OCI-M1 (cell line): ENCODE measurements at places on chromosomes 12 and 14.
A peak's percentile ranks its signal among the peaks of the same experiment; 100 is the strongest.

DNA sequence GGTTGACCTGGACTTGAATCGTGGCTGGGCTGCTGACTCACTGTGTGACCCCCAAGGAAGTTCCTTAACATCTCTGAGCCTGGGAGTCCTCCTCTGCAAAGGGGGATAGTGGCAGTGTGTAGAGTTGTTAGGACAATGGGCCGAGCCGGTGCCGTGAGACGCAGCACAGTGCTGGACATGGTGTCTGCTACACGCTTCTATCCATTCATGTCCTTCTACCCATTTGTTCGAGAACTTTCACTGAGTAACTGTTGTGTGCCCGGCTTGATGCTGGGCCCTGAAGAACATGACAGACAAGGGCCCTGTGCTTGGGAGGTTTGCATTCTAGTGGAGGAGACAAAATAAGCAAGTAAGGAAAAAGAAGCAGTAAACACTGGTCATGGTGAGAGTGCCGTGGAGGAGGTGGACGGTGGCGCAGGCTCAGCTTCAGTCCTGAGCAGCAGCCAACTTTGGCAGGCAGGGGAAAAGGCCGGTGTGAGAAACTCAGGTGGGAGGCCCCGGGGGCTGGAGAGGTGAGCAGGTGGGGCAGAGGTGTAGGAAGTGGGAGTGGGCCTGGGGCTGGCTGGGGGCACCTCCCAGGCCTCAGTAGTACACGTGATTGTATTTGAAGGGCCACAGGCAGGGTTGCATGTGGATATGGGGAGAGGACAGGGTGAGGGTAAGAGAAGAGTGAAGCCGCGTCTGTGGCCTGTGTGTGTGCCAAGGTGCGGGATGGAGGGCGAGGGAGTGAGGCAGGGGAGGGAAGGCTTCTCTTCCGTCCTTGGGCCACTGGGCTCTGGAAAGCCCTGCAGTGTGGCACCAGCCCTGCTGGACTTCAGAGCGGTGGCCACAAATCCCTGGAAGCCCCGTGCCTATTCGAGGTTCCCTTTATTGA lies 13.8 kb downstream of the VASH1 start:
- DNase-seq = no peak

DNA sequence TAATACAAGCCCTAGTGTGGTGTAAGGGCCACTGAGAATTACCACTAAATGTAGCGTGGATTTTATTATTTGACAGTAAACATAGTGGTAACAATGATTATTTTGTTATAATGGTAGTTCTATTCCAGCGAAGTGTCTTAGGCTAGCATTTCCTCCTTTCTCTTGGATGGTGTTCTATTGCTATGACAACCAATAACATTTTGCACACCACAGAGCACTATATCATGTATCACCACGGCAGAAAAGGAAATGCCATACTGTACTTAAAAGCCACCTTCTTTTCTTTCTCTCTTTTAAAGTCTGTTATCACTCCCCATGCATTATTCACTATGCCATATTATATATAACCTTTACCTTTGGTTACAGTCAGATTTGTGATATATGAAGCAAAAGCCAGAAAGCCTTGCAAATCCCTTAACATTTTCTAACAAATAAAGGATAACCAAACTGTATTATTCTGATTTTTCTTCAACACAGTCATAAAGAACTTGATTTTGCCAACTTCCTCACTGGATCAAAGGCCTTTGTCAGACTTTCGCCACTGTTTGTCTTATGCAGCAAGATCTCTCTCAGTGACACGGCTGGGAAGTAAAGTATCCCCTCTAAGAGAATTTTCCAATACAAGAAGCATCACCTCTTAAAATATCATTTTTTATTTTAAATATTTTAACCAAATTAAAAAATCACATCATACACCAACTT lies 195.8 kb downstream of the FOXN3 start:
- DNase-seq = no peak

GRCh38 chr14:73491256-73492042 lies 716 bp downstream of the RIOX1 start:
- peak; percentile 39 for DNase-seq

GRCh38 chr12:54932691-54933090 lies 51.9 kb downstream of the TESPA1 start:
- DNase-seq = peak; percentile 68

GRCh38 chr14:84087986-84088531 lies 1441.9 kb upstream of the FLRT2 start:
- DNase-seq = no peak

GRCh38 chr12:70576341-70577282 lies 60.6 kb downstream of the PTPRB start:
- DNase-seq = peak; percentile 81

GRCh38 chr12:21413369-21414277 lies 23.8 kb upstream of the PYROXD1 start:
- no peak for DNase-seq

DNA sequence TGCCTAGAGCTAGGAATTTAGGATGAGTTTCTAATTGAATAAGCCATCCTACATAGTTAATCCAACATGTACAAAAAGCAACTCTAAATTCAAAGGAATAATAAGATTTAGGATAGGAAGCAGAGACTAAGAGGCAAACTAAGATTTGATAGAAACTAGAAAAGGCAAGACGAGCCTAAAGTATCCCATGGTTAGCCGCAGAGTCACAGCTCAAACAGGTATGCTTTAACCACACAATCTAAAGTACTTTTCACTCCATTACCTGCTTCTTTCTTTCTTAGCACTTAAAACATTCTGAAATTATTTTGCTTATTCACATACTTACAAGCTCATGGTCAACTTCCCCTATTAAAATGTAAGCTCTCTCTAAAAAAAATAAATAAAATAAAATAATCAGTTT lies 51.8 kb downstream of the OTOGL start:
- no peak for DNase-seq

- DNase-seq = no peak
Measured at GRCh38 chr14:50085570-50086320, 30.6 kb downstream of the VCPKMT start.

GRCh38 chr12:79687711-79688260 lies 3.0 kb downstream of the PAWR start:
- no peak for DNase-seq

GRCh38 chr14:97027256-97027999 lies 230.2 kb downstream of the VRK1 start:
- DNase-seq = no peak

DNA sequence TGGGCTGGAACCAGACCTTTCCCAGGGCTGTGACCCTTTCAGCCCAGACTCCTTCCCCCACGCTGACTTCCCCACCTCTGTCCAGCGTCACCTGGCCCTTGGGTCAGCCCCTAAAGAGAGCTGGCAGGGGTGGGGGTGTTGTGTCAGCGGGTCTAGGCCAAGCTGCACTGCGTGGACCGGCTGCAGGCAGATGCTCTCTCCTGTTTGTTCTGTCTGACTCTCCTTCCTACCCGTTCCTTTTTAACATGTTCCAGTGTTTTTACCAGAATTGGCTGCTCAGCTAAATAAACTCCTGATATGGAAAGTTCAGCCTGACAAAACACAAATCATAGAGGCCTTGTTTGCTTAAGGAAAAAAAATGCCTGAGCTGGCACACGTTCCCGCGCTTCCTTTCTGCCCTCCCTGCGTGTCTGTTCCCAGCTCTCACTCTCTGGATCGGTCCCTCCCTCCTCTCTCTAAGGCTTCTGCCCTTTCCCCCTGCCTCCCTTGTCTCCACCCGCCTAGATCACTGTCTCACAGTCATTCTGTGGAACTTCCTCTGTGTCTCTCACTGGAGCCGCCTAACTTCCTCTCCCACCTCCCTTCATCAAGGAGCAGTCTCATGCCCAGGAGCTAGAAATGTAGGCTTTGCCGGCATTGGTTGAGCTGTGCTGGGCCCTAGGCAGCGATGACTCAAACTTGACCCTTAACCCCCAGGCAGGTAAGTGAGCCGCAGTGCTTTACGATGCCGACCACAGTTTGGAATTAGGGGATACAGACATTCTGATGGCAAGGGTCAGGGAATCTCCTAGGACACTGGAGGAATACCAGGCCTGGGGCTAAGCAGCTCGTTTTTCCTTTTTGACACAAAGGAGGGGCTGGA lies 15.5 kb upstream of the MLXIP start:
- peak; percentile 87 for DNase-seq

DNA sequence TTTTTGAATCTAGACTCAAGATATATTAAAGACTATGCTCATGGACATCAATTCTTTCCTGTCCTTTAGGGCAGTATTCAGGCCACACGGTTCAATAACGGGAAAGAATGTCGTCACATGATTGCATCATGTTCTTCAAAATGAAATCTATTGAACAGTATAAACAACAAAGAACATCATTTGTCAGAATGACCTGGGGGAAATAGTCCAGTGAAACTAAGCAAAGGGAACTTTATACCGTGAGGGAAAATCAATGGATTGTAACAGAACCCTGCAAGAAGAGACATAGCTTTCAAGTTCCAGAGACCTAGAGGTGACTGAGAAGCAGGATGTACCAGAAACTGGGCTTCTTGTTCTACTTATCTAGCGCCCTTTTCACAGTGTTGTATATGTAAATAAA lies 32.7 kb downstream of the FLRT2 start:
- DNase-seq = no peak

DNA sequence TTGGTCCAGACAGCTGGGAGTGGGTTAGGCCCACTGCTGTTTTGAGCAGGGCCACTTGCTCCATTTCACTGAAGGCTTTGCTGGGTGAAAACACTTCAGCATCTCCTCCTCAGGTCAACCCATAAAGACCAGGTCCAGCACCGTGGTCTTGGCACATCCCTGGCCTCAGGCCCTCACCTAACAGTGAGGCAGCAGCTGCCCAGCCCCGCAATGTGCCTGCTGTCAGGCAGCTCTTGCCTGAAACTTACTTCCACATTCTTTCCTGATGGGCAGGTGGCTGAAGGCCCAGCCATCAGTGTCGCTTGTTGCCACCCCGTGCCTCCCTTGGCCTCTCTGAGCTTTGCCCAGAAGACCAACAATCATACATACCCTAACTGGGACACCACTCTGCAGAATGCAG lies 54.4 kb downstream of the ANAPC7 start:
- no peak for DNase-seq

DNA sequence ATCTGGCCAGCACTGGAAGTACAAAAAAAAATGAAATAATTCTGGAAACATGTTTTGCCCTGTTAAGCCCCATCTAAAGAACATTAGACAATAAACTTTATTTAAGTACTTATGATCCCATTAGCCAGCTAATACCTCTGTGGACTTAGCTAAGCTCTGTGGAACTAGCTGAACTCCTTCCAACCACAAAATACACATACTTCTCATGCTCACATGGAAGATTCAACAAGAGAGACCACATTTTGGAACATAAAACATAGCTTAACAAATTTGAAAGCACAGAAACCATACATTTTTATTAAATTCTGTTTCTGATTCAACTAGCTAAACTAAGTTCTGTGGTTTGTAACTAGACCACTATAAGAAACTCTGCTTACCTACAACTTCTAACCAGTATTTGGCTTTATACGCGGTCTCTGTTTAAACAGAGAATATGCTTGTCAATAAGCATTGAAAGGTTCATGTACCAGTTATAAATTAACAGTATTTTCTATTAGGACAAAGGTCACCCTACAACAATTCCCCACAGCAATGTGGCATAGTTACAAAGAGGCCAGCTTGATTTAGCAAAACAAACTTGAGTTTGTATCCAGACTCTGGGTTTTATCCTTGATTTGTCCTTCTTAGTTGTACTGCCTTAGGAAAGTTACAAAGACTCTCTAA lies 300.1 kb downstream of the C12orf50 start:
- no peak for DNase-seq

- DNase-seq = peak; percentile 39
Measured at GRCh38 chr12:64730588-64730969, 28.6 kb downstream of the GNS start.

DNA sequence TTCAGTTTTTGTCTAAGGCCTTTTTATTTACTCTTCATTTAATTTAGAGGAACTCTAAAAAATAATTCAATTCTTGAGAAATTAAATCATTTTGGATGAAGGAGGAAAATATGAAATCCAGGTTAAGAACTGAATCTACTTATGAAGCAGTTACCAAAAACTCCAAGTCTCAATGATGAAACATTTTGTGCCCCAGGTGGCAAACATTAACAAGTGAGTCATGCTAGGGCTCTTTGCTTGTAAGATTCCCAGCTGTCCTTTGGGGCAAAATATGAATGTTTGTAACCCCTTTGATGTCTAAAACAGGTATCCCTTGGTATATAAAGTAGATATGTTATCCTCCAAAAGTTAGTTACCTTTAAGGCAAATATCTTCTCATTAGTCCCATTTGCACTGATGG lies 202.4 kb downstream of the NEDD1 start:
- DNase-seq = no peak

DNA sequence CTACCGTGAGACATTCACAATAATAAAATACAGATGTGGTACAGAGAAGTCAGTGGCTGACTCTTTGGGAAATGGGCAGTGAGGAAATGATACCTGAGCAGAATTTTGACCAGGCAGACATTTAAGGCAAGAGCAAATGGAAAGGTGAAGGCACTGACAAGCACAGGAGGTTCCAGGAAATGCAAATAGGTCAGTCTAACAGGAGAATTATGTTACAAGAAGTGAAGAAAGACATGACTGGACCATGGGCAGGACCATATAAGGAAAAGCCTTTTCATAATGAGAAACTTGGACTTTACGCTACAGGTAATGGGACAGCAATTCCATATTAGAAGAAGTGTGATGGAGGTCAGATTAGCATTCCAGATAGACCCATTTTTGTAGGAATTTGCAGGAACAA lies 338.9 kb downstream of the PDZRN4 start:
- peak; percentile 76 for DNase-seq

GRCh38 chr14:74500417-74501134 lies 7.0 kb downstream of the ISCA2 start:
- no peak for DNase-seq

- no peak for DNase-seq
Measured at GRCh38 chr14:94291159-94291905, 1.7 kb downstream of the SERPINA10 start.

- DNase-seq = no peak
Measured at GRCh38 chr12:11967376-11968047, 103.2 kb upstream of the BCL2L14 start.

DNA sequence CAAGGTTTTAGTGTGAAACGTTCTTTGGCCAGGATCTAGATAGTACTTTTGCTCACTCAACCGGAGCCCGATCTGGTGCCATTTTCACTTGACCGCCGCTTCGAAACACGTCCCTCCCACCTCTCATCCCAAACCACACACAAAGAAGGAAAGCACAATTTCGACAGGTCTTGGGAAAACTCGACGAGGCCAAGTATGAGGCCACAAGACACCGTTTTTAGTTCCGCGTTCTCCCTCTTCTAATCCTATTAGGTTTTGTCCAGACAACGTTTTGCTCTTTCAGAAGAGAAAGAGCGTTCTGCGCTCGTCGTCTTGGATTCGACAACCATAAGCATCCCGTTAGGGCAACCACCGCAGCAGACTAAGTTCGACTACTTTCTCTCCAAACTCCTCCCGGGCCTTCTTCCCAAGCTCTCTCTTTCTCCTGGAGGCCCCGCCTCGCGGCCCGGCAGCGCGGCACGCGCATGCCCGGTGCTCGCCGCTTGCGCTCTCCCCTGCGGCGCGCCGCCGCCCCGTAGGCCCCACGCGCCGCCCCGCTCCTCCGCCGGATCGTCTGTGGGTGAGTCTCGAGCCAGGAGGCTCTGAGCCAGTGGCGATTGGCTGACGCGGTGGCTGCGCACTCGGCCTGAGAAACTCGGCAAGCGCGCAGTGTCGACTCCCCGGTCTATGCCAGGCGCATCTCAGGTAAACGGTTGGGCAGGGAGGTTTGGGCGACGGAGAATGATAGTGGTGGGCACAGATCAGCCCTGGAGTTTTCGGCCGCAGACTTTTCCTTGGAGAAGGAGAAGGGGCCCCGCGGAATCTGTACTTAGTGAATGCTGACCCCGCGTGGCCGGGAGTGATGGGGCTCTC lies at the start of gene MIPOL1:
TSS of gene MIPOL1 (plus strand) at position 517 of the 852 bp plus-strand sequence. CDS start 49,952 bp downstream, outside the sequence.
- DNase-seq = no peak

- no peak for DNase-seq
Measured at GRCh38 chr14:34175574-34175973, 224.7 kb upstream of the EGLN3 start.
